Activated CD4-positive, alpha-beta T cell treated with anti-CD3 and anti-CD28 coated beads for 24 hours (primary cell): ENCODE measurements at places on chromosomes 3 and 15.

DNA sequence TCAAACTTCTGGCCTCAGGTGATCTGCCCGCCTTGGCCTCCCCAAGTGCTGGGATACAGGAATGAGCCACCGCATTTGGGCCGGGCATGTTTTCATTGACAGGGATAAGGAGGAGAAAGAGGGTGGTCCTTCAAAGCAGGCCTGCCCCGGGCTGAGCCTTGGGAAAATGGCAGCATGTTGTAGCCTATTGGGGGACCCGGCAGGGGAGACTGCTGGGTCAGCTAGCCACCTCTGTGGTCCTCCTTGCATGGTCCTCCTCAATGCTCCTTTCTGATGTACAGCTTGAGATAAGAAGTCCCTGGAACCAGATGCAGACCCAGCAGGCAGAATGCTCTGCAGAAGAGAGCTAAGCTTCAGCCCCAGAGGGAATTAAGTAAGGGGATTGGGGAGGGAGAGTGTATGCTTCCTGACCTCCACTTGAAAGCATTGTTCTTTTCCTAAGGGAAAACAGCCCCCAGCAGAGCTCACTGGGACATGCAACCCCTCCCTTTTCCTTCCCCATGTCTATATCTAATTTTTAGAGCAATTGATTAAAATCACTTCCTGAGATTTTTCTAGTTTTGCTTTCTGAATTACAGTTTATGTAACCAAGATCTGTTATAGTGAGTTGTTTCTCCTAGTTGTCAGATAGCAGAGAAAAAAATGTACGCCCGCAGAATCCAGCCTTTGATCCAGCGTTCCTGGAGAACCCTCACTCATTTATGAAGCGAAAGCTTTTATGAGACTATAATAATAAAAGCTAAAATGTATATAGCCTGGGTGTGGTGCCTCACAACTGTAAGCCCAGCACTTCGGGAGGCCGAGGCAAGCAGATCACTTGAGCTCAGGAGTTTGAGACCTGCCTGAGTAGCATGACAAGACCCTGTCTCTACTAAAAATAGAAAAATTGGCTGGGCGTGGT lies 48.7 kb upstream of the VILL start:
- DNase-seq = no peak

DNA sequence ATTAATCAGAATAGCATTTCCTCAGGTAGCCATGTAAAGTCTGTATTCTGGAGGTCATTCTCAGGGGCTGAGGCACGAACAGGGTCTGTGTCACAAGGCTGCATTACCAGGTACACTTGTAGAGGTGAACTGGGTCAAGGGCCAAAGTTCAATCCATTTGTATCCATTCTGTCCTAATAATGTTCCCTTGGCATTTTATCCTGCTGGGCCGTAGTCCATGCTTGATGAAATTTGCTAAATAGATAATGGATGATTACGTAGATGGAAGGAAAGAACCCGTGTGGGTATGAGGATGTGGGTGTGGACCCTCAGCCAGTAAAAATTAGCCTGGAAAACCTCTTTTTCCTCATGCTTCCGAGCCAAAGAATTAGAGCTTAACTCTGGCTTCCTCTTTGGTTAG lies 785.9 kb downstream of the GRM7 start:
- no peak for DNase-seq

DNA sequence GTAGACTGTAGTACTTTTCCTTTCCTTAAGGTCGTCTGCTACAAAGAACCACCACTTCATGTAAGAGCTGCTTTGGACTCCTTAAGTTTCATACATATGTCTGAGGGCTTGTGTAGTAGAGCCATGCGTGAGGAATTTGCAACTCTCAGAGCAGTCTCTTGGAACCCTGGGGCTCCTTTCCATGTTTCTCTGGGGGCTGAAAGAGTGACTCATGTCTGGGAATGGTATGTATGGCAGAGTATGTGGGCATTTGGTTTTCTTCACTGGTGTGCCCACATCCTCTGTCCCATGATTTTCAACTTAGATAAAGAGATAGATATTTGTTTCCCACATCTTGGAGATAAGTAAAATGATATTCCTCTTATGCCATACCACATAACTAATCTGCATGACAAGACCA lies 20.6 kb upstream of the RBM5 start:
- DNase-seq = no peak

DNA sequence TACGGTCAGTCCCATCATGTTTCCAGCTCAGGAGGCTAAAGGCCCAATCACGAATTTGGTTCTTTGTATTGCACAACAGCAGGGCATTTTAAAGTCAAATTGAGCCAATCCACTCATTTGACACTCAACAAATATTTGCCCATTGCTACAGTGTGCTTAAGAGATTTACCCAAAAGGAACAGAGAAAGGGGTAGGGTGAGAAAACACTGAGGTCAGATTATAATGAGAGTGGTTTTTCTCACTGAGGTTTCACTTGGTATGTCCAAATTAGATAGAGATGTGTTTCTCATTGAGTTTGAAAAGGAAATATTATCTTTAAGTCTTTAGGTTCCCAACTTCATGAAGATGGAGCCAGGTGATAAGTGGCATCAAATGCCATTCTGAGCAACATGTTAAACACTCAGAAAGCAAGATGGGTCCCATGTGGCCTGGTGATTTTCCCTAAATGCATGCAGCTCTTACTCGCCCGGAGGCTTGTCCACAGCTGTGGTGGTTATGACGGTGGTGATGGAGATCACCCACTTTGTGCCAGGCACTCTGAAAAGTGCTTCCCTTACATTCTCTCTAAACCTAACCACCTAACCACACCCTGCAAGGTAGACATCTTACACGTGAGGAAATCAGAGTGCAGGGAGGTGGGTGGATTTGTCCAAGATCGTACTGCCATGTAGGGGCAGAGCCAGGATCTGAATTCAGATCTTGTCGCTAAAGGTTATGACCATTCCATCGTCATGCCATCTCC lies 31.2 kb upstream of the USP3 start:
- no peak for DNase-seq

DNA sequence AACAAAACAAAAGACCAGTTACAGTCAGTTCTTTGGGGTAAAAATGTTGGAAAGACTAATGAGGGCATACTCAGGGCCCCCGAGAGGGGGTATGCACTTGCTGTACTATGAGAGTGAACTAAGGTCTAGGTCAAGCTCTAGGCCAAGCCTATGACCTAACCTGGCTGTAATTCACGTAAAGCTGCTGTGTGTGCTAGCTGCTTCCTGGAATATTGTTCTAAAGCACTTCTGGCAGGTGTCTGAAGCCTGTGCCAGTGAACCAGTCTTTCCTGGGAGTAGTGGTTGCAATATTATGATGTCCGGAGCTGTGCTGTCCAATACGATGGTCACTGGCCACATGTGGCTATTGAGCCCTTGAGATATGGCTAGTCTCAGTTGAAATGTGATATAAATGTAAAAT lies 13.1 kb upstream of the CX3CR1 start:
- no peak for DNase-seq

DNA sequence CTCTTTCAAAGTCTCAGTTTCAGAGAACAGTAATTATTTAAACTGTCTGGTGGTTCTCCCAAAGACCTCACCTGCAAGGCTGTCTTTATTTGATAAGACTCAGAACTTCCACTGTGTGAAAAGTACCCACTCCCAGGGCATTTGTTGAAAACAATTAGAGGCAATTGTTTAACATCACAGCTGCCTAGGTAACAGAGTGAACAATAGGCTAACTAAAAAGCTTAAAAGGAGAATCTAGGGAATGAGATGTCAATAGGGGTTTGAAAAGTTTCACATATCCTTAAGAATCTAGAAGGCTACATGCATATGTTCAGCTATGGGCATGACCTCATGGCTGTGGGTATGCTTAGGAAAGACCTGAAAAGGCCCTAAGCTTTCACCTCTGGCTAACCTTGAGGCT lies 2.9 kb upstream of the STRIT1 start:
- no peak for DNase-seq

GRCh38 chr3:71356265-71356664 lies 227.3 kb downstream of the FOXP1 start:
- DNase-seq = no peak

DNA sequence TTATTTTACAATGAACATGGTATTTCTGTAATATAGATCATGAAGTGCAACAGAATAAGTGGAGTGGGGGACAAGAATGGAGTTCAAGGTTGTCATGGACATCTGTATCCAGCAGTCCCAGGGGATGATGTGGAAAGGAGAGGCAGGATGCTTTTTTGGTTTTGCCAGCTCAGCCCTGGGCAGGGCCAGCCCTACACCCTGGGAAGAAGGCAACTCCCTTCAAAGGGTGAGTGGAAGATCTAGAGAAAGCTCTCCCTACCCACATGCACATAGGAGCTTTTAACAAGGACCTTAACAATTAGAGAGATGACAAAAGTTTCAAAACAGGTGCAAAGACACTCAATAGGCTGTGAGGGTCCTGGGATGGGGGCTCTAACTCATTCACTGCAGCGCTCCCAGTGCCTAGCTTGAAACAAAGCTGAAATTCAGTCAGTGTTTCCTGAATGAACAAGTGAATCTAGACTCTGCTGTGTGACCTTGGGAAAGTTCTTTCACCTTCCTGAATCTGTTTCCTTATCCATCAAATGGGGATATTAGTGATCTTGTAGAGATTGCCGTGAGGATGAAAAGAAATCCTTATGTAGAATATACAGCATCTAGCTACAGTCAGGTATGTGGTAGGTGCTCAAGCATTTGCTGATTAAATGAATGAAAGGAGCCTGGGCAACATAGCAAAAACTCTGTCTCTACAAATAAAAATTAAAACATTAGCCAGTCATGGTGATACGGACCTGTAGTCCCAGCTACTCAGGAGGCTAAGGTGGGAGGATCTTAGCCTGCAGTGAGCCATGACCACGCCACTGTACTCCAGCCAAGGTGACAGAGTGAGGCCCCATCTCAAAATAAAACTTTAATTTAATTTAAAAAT lies 14.3 kb downstream of the BHLHE40 start:
- no peak for DNase-seq

DNA sequence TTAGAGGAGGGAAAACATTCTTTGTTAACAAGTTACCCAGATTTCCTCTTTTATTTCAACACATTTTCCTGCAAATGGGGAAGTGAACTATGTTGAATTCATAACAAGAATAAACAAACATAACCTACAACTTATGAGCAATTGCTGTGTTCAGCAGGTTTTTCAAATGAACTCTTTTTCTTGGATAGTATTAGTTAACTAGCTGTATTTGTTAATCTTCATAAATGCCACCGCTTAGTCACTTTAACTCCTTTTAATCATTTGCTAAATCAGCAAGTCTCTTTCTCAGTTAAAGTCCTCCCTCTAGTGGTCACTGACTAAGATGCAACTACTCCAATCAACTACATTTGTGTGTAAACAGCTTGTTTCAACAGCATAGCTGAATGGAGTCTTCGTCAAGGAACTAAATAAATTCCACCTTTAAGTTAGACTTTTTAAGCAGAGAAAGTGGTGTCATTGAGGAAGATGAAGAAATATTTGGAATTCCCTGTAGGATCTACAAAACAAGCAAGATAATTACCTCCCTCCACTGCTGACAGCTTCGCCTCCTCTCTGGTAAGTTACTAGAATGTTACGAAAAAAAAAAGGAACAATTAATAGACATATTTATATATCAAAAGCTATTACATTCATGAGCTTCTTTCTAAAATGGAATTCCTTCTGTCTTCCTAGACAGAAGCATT lies 1122.0 kb downstream of the ROBO1 start:
- DNase-seq = no peak

GRCh38 chr15:77622209-77622933 lies 10.3 kb downstream of the LINGO1 start:
- DNase-seq = no peak

- no peak for DNase-seq
Measured at GRCh38 chr15:96406291-96406690, 75.8 kb downstream of the NR2F2 start.

GRCh38 chr3:85725809-85726208 lies 767.0 kb downstream of the CADM2 start:
- no peak for DNase-seq

DNA sequence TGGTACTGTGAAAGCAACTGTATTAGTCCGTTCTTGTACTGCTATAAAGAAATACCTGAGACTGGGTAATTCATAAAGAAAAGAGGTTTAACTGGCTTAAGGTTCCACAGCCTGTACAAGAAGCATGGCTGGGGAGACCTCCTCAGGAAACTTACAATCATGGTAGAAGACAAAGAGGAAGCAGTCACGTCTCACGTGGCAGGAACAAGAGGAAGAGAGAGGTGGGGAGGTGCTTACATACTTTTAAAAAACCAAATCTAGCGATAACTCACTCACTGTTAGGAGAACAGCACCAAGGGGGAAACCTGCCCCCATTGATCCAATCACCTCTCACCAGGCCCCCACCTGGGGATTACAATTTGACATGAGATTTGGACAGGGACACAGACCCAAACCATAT lies 48.9 kb downstream of the IQGAP1 start:
- no peak for DNase-seq

- no peak for DNase-seq
Measured at GRCh38 chr15:98881526-98882520, 125.8 kb downstream of the PGPEP1L start.

DNA sequence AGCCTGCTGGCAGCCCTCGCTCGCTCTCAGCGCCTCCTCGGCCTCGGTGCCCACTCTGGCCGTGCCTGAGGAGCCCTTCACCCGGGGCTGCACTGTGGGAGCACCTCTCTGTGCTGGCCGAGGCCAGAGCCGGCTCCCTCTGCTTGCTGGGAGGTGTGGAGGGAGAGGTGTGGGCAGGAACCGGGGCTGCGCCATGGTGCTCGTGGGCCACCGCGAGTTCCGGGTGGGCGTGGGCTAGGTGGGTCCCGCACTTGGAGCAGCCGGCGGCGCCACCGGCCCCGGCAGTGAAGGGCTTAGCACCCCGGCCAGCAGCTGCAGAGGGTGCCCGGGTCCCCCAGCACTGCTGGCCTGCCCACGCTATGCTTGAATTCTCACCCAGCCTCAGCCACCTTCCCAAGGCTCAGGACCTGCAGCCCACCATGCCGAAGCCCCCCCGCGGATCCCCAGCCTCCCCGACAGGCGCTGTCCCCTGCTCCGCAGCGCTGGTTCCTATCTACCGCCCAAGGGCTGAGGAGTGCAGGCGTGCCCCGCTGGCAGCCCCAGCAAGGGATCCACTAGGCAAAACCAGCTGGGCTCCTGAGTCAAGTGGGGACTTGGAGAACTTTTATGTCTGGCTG lies 863.3 kb downstream of the IGSF11 start:
- no peak for DNase-seq

DNA sequence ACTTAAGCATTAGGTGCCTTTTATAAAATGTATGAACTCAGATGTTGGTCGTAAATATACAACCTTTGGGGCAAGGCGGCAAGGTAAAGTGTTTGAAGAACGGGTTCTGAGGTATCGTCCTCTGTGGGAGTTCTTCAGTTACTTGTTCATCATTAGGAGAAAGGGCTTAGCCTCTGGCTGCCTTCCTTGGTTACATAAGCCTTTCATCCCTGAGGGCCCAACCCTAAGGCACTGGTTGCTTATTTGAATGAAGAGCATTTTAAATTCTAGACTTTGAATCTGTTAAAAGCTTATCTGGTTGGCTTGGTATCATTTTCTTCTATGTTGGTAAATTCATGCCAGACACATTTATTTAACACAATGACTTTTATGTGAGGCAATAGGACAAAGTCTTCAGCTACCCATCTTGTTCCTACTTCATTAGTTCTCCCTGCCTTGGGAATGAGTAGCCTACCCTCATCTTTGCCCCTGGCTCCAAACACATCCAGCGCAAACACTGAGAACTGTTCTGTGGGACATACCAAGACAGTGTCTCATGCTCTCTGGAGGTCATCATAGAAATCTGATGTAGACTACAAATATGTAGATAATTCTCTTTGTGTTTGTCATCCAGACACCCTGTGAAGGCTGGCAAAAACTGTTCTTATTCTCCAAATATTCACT lies 12.4 kb upstream of the CCDC80 start:
- no peak for DNase-seq
